ENCODE measurements at places on chromosomes 11 and 22. TPM values are rescaled to one million over a fixed set of nuclear protein-coding genes. Genes with fewer than 3 reads are reported as not detected.
A peak's percentile ranks its signal among the peaks of the same experiment; 100 is the strongest.

GRCh38 chr11:5300251-5300650, 1.5 kb downstream of the OR51B4 start:
- no peak for DNase-seq

Gene PIWIL4
- total RNA-seq = 1.2 TPM

DNA sequence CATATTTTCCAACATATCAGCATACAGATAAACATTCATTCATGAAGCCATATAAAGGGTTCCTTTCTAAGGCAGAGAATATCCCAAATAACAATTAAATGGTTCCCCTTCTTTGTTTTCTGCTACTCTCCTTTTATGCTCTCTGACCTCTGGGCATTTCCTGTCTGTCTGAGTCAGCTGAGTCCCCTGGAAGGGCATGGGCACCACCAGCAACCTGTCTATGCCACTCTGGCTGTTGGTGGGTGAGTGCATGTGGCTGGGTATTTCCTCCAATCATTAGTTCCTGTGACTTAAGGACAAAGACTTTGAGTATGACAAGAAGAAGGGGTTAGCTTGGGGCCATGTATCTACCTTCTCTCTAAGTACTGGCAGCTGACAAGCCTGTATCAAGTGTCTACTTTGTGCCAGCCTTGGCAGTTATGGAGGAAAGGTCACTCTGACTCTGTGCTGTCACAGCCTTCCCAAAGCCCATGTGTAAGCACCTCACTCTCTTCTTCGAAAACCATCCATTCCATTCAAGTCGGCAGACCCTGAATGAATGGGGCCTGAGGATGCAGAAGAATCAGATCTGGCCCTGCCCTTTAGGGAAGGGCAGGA, 86.3 kb upstream of the PHOX2A start:
- DNase-seq = no peak

DNA sequence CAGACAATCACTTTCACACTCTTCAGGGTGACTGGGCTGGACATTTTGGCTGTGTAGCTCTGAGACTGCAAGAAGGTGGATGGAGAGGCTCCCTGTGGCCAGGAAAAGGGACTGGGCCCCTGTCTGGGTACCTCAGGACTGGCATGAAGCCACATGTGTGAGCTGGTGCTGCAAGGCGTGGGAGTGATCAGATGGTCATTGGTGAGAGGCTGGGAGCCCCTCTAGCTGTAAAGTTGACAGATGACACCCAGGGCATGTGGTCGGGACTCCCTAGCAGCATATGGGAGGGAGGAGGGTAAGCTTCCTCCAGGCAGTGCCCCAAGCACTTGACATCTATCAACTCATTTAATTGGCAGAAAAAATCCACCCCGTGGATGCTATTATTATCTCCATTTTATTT, 18.9 kb upstream of the CABP2 start:
- no peak for DNase-seq

DNA sequence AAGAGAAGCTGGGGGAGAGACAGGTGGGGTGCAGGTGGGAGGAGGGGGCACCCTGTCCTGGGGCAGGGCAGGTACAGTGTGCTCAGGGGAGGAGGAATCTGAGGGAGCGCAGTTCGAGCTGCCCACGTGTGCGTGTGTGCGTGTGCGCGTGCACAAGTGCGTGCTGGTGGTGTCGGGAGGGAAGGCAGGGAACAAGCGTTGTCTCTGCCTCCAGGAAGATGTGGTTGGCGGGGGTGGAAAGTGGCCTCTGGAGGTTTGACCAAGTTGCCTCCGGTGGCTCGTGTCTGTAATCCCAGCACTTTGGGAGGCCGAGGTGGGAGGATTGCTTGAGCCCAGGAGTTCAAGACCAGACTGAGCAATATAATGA, 49.9 kb upstream of the THY1 start:
- DNase-seq = no peak

DNA sequence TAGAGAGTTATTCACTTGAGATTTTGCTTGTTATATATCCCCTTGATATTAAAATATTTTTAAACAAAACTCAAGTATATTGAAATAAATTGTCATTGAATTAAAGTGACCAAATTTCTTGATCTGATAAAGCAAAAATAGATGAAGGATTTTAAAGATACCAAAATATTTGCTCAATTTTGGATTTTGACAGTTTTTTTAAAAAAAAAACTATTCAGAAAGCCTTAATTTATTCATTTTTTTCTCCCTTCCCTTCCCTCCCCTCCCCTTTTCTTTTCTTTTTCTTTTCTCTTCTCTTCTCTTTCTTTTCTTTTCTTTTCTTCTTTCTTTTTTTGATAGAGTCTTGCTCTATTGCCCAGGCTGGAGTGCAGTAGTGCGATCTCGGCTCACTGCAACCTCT, 163.7 kb downstream of the DYNC2H1 start:
- no peak for DNase-seq

GRCh38 chr11:81004576-81004975, 1563.7 kb upstream of the TENM4 start:
- no peak for DNase-seq

Gene IL17REL
- not detected for total RNA-seq

DNA sequence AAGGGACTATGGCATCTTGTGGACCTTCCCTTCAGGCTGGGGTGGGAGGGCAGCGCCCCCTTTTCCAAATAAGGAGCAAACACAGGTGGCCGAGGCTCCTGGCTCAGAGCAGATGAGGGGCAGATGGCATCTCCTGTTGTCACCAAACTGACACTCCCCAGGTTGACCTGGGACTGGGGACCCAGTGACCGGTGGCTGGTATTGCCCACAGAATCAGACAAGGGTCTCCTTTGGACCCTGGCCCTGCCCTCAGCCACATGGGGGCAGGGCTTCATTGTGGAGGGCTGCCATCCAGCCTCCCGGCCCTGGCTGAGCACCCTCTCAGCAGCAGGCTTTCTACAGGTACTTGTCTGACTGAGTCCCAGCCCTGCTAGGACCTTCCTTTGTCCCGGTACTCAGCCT, 842 bp upstream of the SIGIRR start:
- no peak for DNase-seq

DNA sequence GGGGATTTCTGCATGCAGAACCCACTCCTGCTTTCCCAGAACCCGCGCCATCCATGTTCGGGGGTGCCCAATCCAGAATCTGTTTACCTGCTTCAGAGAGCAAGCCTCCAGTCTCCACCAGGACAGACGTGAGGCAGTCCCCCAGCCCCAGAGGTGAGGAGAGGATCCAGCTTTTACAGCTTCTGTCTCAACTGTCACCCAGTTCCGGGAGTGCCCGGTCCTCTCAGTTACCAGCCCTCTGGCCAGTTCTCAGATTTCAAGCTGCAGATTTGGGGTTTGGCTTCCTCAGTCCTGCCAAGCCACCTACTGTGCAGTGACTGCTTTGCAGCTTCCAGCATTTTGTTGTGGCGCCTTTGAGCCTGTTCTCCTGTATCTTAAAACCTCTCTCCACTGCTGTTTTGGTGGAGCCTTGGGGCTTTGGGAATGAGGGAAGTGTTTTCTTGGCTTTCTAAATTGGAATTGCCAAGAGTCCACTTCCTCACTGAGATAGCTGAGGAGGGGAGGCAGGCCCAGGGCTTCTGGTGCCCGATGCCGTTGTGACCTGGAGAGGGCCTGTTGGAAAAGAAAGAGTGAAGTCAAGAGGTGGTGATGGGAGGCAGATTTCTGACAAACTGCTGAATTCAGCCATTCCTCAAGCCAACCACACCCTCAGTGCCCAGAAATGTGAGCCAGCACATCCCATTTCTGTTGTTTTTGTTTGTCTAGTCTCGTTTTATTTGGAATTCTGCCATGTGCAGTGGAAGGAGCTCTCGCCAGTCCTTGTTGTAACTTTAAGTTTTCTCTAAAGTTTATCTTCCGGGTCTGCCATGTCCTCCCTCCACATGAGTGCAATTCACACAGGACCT, 513.4 kb downstream of the TBC1D22A start:
- DNase-seq = peak; percentile 45

Gene TRIM64
- not detected for total RNA-seq

GRCh38 chr11:110919241-110919922, 207.1 kb upstream of the ARHGAP20 start:
- DNase-seq = no peak

- no peak for DNase-seq
These were observed 227.5 kb downstream of the MIAT start for GRCh38 chr22:26884921-26885320.

Gene DEFB108B
- not detected for total RNA-seq

Gene LINC01488
- total RNA-seq = not detected

GRCh38 chr11:89293965-89294679, 116.4 kb downstream of the TYR start:
- DNase-seq = peak; percentile 2

DNA sequence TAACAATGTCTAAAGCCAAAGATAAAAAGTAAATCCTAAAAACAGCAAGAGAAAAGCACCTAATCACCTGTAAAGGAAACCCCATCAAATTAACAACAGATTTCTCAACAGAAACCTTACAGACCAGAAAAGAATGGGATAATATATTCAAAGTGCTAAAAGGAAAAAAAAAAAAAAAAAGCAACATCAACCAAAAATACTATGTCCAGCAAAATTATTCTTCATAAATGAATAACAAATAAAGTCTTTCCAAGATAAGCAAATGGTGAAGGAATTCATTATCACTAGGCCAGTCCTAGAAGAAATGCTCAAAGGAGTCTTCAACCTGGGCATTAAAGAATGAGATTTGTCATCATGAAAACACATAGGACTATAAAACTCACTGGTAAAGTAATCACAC, 192.0 kb upstream of the UBASH3B start:
- DNase-seq = no peak

GRCh38 chr11:8503910-8504364, 90.1 kb downstream of the STK33 start:
- no peak for DNase-seq

DNA sequence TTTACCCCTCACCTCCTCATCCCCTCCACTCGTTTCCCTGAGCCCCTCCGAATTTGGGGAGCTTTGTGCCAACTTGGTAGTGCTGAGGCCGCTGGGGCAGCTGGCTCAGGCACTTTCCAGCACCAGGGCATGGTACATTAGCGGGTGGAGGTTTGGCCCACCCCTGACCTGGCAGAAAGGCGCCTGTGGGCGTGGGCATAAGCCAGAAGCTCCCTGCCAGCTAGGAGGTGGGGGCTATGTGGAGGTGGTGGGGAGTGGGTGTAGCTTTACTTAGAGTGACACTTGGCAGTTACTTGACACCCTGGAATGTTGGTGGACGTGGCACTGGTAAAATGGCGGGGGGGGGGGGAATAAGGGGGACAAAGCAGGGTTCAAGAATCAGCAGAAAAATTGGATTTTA, 10.3 kb upstream of the IGF2 start:
- no peak for DNase-seq

Gene OSM
- total RNA-seq = 0.06 TPM

DNA sequence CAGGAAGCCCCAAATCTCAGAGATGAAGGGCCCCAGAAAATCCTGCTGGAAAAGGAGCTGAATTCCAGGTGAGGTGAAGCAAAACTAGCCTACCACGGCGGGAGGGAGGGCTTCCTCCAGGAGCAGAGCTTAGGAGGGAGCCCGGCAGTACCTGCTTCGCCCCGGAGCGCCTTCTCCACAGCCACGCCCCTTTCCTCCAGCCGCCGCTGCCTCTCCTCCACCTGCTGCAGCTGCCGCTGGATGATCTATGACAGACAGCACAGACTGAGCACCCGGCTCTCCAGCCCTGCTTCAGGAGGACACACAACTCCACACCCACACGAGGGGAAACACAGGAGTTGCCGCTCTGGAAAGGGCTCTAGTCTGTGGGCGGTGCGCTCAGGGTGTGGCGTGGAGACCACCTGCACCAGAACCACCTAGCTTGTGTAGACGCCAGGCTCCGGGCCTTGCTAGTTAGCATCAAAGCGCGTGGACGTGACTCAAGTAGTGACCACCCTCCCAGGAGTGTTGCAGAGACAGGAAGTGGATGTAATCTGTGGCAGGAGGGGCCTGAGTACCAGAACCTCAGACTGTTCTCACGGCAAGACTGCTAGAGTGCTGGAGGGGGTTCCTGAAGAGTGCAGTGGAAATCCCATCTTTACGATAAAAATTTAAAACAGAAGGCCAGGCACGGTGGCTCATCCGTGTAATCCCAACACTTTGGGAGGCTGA, 34.6 kb upstream of the BID start:
- DNase-seq = no peak
